ENCODE measurements at places on chromosomes 7 and 10. TPM values are rescaled to one million over a fixed set of nuclear protein-coding genes. Genes with fewer than 3 reads are reported as not detected.
A peak's percentile ranks its signal among the peaks of the same experiment; 100 is the strongest.

The IGFBP1 gene
- 4.0 TPM for total RNA-seq

The CFAP70 gene
- 1.2 TPM for total RNA-seq

The TDRD1 gene
- 0.59 TPM for total RNA-seq

The SYT15 gene
- total RNA-seq: under 0.01 TPM

The NEUROD6 gene
- total RNA-seq: not detected

The HSPA14 gene
- total RNA-seq: 11.9 TPM

The ZP3 gene
- 3.5 TPM for total RNA-seq

The LIPF gene
- not detected for total RNA-seq

- H3K4me1 ChIP-seq: peaks cover 12% of the 10 kb centered on the region
- no peak overlapping the region for H3K4me3 ChIP-seq
- H3K36me3 ChIP-seq: no peaks in the 10 kb centered on the region
- no peaks in the 10 kb centered on the region for H3K27me3 ChIP-seq
Measured at GRCh38 chr7:127896659-127897058, 134.6 kb downstream of the LRRC4 start.

- H3K4me1 ChIP-seq: peaks cover 16% of the 10 kb centered on the region
- no peak overlapping the region for H3K4me3 ChIP-seq
- no peaks in the 10 kb centered on the region for H3K27me3 ChIP-seq
- H3K27ac ChIP-seq: no peak overlapping the region
- H3K36me3 ChIP-seq: no peaks in the 10 kb centered on the region
- DNase-seq: no peak
Measured at GRCh38 chr7:27900006-27900405, 160.0 kb downstream of the TAX1BP1 start.

GRCh38 chr10:1328161-1328823 is 272.1 kb downstream of the WDR37 start:
- no peak overlapping the region for H3K27ac ChIP-seq
- no peaks in the 10 kb centered on the region for H3K36me3 ChIP-seq
- no peak overlapping the region for H3K4me3 ChIP-seq
- H3K27me3 ChIP-seq: no peaks in the 10 kb centered on the region
- no peaks in the 10 kb centered on the region for H3K4me1 ChIP-seq

- no peaks in the 10 kb centered on the region for H3K27me3 ChIP-seq
- H3K36me3 ChIP-seq: no peaks in the 10 kb centered on the region
- H3K4me1 ChIP-seq: peaks cover 4% of the 10 kb centered on the region
- peak; percentile 66 for DNase-seq
- peak overlapping the region; percentile 87 for H3K4me3 ChIP-seq
Measured at GRCh38 chr10:84329196-84329611, 815 bp downstream of the CCSER2 start.

- no peak for DNase-seq
- no peaks in the 10 kb centered on the region for H3K4me1 ChIP-seq
- H3K4me3 ChIP-seq: no peak overlapping the region
- H3K27me3 ChIP-seq: no peaks in the 10 kb centered on the region
- H3K36me3 ChIP-seq: no peaks in the 10 kb centered on the region
Measured at GRCh38 chr10:116364868-116365267, 40.6 kb downstream of the CCDC172 start.

DNA sequence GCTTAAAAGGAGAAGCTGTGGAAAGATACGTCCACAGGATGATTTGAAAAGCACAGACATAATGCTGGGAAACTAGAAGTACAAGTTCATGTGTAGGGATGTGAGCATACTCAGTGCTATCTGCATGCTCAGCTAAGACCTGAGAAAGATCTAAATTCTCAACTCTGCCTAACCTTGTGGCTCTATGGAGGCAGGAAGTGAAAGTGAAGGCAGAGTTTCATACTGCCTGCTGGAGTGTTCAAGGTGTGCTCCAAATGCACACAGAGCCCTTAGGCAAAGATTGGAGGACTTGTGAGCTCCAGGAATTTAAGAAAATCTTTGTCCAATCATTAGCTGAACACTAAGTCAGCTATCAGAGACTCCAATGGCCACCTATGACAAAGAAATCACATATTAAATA is 190.9 kb downstream of the RNLS start:
- no peak overlapping the region for H3K27ac ChIP-seq
- DNase-seq: no peak
- H3K36me3 ChIP-seq: no peaks in the 10 kb centered on the region
- H3K27me3 ChIP-seq: no peaks in the 10 kb centered on the region
- H3K4me1 ChIP-seq: peaks cover 4% of the 10 kb centered on the region
- no peak overlapping the region for H3K4me3 ChIP-seq

DNA sequence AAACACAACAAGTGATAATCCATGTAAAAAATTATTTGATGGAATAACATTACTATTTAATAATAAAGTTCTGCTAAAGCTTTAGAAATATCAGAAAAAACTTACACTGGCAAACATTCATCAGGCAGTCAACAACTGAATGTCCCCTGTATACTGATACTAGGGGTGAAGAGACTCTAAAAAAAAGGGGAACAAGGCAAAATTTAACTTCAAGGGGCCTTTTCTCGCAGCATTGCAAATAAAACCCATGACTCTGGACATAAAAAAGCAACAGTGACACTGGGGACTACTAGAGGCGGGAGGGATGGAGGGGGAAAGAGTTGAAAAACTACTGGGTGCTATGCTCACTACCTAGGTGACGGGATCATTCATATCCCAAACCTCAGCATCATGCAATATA is 5.8 kb upstream of the IFRD1 start:
- H3K27me3 ChIP-seq: no peaks in the 10 kb centered on the region
- peaks cover 6% of the 10 kb centered on the region for H3K4me1 ChIP-seq
- no peak overlapping the region for H3K27ac ChIP-seq
- no peak for DNase-seq
- no peak overlapping the region for H3K4me3 ChIP-seq

DNA sequence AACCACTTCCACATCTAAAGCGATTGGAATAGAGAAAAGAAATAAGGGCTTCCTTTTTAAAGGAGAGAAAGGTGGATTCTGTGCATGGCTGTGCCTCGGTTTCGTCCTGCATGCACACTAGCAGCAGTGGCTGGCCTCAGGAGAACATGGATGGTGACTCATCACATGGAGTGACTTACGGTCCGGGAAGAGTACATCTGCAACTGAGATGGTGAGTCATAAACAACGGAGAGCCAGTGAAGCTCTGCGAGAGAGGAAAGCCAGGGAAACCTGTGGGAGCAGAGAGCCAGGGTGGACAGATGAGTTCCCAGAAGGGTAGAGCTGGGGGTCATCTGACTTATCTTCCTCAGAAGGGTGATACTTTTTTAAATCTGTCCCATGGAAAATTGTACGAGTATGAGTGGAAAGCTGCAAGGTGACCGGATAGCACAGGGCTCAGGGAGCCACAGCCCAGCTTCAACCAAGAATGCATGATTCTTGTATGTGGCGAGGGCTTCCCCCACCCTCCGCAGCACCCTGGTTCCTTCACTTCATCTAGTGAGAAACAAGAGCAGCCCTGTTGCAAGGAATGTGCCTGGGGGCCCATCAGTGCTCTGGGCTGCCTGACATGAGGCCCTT is 259.1 kb downstream of the KLF6 start:
- H3K4me3 ChIP-seq: no peak overlapping the region
- no peaks in the 10 kb centered on the region for H3K27me3 ChIP-seq
- peak overlapping the region; percentile 93 for H3K27ac ChIP-seq
- no peaks in the 10 kb centered on the region for H3K36me3 ChIP-seq
- peak; percentile 94 for DNase-seq

DNA sequence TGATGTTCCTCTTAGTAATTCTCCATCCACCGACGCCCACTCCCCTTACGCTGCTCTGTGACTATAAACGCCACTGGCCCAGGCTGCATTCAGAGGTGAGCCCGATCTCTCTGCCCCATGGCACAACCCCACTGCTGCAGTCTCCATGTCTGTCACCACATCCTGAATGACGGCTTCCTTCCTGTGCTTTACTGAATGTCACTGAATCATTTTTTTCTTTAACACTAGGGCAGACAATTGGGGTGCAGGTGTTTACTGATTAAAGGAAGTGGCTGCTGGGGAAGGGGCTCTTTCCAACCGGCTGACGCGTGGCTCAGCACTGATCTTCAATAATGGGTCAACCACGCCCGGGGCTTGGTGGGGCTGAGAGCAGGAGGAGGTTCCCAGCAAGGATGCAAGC is 208.3 kb downstream of the USP6NL start:
- H3K4me1 ChIP-seq: no peaks in the 10 kb centered on the region
- no peak overlapping the region for H3K27ac ChIP-seq
- H3K4me3 ChIP-seq: no peak overlapping the region
- no peak for DNase-seq
- no peaks in the 10 kb centered on the region for H3K36me3 ChIP-seq
- no peaks in the 10 kb centered on the region for H3K27me3 ChIP-seq

DNA sequence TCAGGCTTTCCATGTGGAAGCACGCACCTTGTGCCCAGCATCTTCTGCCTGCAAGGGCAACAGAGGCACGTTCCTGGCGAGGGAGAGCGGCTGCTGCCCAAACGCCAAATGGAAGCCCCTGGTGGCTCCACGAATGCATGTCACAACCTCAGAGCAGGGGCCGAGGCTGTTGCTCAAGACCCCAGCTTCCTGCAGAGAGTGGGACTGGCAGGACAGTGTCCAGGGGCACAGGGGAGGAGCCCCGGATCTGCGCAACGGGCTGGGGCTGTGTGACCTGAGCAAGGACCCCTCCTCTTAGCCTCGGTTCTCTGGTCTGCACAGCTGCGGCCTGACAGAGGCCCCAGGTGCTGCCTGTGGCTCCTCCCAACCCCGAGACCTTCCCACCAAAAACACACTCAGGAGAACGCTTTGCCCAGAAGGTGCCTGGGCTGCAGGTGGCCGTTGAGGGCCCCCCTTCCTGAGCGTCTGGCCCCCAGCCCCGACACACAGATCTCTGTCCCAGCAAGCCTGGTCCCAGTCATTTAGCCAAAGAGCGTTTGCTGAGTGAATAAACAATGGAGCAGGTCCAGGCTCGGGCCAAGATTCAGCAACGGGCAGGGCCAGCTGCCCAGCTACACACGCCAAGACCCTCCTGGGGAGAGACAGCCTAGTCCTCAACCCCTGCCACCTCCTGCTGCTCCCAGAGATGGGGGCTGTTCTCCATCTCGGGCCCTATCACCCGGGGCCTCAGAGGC is 1.2 kb downstream of the MICALL2 start:
- DNase-seq: peak; percentile 97
- H3K27me3 ChIP-seq: no peaks in the 10 kb centered on the region
- H3K4me1 ChIP-seq: peaks cover 47% of the 10 kb centered on the region

DNA sequence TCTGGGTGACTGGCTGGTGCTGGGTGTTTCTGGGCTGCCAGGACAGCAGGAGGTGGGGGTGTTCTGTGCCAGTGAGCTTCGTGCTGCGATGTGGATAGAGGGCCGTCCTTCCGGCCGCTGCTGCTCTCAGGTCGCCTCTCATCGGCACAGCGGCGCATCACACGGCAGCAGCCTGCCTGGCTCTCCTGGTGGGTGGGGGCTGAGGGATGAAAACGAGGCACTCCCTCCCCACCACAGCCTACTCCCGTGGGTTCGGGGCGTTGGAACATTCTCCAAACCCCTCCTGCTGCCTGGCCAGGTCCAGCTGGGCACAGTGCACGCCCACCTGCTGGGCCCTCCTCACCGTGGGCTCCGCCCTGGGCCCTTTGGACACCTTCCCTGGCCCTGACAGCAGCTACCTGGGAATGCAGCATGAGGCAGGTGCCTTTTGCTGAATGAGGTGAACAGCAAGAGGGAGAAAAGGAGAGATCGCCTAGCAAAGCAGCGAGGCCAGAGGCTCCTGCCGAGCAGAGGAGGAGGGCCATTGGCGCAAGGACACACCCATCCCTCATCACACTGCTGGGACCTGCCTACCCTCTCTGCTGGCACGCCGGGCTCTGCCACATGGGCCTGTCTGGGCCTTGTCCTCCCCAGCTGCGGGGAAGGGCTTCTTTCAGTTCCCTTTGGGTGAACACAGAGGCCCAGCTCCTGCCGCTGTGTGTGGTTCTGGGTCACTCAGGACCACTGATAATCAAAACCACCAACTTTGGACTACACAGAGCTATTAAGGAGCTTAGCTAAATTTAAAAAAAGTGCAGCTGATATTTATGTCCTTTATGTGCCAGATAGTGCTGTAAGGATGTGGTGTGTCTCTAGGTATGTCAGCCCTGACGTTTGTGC is 33.4 kb downstream of the INPP5A start:
- H3K4me1 ChIP-seq: peaks cover 32% of the 10 kb centered on the region
- H3K27ac ChIP-seq: no peak overlapping the region
- H3K36me3 ChIP-seq: no peaks in the 10 kb centered on the region

DNA sequence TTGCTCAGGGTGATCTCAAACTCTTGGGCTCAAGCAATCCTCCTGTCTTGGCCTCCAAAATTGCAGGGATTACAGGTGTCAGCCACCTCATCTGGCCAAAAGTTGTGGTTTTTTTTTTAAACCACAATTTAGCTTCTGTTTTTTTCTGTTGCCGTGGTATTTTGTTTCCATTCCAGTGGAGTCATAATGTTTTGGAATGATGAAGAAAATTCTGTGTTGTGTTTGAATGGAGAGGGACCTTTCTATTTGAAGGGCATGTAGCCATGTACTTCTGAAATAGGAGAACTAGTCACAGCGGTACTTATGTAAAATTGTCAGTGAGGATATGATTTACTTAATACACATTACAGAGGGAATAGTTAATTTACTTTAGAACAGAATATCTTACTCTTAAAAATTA is 201.3 kb downstream of the ARL4A start:
- no peak for DNase-seq
- peak overlapping the region; percentile 65 for H3K27ac ChIP-seq
- no peaks in the 10 kb centered on the region for H3K36me3 ChIP-seq

DNA sequence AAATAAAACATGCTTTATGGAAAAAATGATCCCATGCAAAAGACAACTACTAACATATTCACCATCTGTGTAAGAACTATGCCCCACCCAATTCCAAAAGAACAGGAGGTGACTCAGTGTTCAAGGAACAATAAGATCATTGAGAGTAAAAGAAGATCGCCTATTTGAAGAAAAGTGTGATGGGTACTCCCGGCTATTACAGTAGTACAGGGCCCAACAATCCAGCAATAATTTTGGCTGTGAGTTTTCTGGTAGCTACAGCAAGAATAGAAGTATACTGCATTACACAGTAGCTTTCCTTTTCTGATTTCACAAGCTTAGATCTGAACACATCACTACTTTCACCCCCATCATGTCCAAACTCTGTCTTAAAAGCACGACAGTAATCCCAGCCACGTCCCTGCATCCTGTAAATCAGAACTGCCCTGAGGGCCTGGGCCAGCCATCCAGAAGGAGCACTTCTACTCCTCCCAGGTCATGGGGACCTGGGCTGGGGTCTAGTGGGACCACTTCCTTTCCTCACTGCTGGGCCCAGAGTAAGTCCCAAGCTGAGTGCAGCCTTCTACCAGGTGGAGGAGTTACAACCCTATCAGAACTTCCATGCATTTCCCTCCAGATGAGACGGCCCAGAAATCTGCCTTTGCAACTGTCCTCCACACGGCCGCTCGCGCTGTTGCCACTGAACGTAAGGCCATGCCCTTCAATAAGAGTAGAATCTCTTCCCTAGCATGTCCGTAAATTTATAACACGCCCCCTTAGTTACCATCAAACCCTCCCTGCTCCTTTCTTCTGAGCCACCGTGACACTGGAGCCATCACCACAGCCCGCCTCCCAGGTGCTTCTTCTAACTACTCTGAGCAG is 7.9 kb downstream of the ESYT2 start:
- no peaks in the 10 kb centered on the region for H3K36me3 ChIP-seq
- H3K27ac ChIP-seq: peak overlapping the region; percentile 97
- peak overlapping the region; percentile 10 for H3K4me3 ChIP-seq
- no peak for DNase-seq
- no peaks in the 10 kb centered on the region for H3K27me3 ChIP-seq
- peaks cover 58% of the 10 kb centered on the region for H3K4me1 ChIP-seq
